ENCODE measurements at places on chromosomes 2 and 18.

- DNase-seq, result peak; percentile 55
Measured at GRCh38 chr18:58209326-58209725, 165.3 kb downstream of the NEDD4L start.

- DNase-seq, result no peak
Measured at GRCh38 chr2:20620271-20620681, 30.6 kb downstream of the HS1BP3 start.

DNA sequence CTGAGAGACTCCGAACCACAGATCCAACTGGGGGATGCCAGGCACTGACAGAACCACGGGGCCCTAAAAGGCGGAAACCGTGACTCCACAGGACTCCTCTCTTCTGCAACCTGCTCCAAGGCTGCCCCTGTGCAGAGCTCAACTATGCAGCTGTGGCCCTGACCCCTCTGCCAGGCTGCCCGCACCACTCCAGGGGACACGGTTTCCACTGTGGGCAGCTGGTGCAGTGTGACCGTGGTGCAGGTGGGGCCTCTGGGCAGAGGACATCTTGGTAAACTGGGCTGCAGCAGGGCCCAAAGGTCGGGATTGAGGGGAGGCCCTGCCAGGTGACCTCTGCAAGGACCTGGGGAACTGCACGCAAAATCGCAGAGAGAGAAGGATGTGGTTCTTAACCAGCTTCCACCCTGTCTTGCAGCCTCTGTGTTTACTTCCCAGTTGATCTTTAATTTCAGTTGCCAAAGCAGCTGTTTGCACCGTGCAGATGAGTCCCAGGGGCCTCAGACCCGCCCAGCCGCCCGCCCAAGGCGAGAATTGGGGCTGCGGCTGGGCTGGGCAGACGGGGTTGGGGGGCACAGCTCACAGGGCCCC lies 104.6 kb upstream of the CTDP1 start:
- no peak for DNase-seq

- DNase-seq, result peak; percentile 67
Measured at GRCh38 chr2:235940330-235940729, 227.9 kb downstream of the GBX2 start.

DNA sequence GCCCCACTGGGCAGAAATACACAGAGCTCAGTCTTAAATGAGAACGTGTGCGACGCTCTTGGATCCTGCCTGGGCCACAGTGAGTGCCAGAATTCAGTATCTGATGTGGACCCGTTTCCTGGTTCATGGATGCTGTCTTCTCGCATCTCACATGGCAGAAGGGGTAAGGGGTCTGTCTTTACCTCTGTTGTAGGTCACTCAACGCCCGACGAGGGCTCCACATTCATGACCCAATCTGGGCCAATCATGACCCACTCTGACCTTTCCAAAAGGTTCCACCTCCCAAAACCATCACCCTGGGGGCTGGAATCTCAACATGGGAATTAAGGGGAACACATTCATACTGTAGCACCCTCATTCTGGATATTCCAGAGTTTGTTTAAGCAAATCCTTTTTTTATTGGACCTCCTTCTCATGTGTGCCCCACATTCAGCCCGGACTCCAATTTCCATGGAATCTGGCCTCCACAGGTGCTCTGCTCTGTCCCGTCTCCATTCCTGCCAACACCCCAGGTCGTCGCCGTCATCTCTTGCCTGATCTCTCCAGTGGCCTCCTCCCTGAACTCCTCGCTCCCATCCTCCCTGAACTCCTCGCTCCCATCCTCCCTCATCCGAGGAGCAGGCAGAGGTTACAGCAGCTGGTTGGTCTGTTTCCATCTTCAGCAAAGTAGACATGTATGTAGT lies 78.9 kb upstream of the OTOS start:
- no peak for DNase-seq
